ENCODE measurements at places on chromosomes 6 and 20. TPM values are rescaled to one million over a fixed set of nuclear protein-coding genes. Genes with fewer than 3 reads are reported as not detected.

GRCh38 chr20:33570743-33571142, 80.8 kb downstream of the CBFA2T2 start:
- H3K4me1 ChIP-seq = peaks cover 31% of the 10 kb centered on the region
- H3K27me3 ChIP-seq = no peaks in the 10 kb centered on the region

GRCh38 chr6:125749173-125749864, at the start of gene HEY2:
HEY2 (plus strand) TSS chr6:125749632; CDS start chr6:125749777, 145 bp downstream.
- no peaks in the 10 kb centered on the region for H3K4me1 ChIP-seq
- H3K27me3 ChIP-seq = no peaks in the 10 kb centered on the region
- peak within 1 kb of the TSS; percentile 68 for H3K4me3 ChIP-seq
- peak within 1 kb of the TSS; percentile 91 for H3K27ac ChIP-seq

- DNase-seq = no peak
- no peaks in the 10 kb centered on the region for H3K4me1 ChIP-seq
- H3K27me3 ChIP-seq = no peaks in the 10 kb centered on the region
- H3K27ac ChIP-seq = no peak overlapping the region
These were observed 10.2 kb downstream of the SMPDL3A start for GRCh38 chr6:122799140-122799745.

DNA sequence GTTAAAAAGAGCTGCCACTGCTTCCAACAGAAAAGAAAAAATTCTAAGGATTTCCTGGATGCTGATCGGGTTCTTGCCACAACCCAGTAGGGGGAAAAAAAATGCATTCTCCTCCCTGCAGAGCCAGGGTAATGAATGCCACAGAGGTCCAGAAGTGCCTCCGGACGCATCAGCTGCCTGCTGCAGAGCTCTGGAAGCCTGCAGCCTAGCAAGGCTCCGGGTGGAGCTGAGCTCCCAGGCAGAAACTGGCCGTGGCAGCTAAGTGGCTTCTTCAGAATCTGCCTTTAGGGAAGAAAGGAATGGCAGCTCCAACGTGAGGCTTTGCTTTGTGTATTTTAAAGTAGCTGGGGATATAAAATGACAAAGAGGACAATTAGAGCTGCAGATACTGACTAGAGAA, 155.0 kb downstream of the CFAP61 start:
- H3K27ac ChIP-seq = no peak overlapping the region
- DNase-seq = no peak
- no peaks in the 10 kb centered on the region for H3K36me3 ChIP-seq
- H3K4me1 ChIP-seq = no peaks in the 10 kb centered on the region

Gene SMIM29
- total RNA-seq = 23.4 TPM

Measured in thyroid gland (tissue), 4 donors.